Stimulated activated CD4-positive, alpha-beta T cell treated with anti-CD3 and anti-CD28 coated beads, Interleukin-15, amount 100 ng/mL, for 24 hours (primary cell): ENCODE measurements at places on chromosomes 5 and 9.

- DNase-seq: no peak
Observed at GRCh38 chr5:81819556-81820317, 68.8 kb upstream of the SSBP2 start.

DNA sequence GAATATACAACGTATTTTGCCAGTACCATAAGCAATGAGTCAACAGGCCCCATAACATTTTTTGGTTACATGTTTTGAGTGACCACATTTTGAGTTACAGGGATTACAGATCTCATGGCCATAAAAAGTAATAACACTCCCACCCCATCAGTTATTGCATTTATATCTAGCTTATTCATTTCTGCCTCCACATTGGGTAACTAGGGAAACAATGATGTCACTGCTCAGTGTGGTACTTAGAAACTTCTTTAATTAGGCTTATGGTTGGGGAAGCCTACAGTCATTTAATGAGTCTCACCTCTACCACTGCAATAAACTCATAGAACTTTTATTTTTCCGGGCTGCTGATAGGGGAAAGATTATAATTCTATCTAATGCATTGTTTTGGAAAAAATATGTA is 39.9 kb upstream of the SMIM15 start:
- no peak for DNase-seq

GRCh38 chr9:134621558-134622110 is 20.0 kb upstream of the COL5A1 start:
- DNase-seq: no peak

DNA sequence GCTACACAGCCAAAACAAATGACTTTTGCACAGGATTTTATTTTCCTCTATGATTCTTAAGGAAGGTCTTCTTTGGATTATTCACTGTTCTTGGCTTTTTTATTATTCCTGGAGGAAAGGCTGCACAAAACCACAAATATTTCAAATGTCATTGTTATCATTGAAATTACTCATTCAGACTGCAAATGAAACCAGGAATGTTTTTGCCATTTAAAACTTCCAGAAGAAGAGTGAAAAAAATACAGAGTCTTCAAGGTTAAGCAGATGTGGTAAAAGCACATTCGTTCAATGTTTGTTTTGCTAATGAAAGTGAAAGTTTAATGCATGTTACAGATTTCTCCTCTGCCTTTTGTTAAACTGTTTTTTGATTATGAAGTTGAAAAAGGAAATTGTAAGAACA is 238.2 kb downstream of the TLE4 start:
- no peak for DNase-seq

DNA sequence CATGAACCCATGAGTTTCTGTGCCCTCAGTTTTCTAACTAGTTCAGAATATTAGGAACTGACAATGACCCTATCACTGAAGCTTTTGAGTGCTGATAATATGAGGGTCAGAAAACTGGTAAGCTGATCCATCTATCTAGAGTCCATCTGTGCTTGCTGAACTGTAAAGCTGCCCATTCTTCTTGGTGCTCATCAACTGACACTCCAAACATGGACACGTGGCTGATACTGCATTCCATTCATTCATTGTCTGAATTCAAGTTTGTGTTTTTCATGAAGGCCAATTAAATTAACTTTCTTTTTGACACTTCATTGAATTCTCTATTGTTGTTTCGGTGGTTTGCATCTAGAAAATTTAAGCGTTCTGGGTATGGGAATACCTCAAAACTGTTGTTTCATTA is 17.6 kb downstream of the NREP start:
- no peak for DNase-seq

GRCh38 chr9:91911657-91912056 is 38.4 kb downstream of the ROR2 start:
- no peak for DNase-seq

DNA sequence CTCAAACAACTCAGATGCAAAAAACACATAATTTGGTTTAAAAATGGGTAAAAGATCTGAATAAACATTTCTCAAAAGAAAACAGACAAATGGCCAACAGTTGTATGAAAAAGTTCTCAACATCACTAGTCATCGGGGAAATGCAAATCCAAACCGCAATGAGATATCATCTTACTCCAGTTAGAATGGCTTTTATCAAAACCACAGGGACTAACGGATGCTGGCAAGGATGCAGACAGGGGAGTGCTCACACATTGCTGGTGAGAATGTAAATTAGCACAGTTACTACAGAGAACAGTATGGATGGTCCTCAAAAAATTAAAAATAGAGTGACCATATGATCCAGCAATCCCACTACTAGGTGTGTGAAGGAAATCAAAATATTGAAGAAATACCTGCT is 589.1 kb upstream of the ADAMTS16 start:
- no peak for DNase-seq

DNA sequence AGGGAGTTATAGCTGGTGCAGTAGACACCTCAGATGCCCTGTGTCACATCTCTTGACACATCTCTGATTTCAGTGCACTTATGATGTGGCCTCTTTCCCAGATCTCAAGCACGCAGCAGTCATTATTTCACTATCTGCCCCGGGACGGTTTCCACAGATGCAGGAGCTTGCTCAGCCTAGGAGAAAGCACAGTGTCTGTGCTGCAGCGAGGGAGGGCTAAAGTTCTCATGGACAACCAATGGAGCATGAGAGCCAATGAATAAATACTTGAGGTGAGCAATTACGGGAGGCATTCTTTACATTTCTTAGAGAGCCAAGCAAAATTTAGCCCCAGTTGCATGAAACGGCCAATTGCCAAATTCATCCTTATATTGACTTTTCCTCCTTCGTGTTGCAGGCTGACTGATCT is 7.4 kb upstream of the MOB3B start:
- no peak for DNase-seq

DNA sequence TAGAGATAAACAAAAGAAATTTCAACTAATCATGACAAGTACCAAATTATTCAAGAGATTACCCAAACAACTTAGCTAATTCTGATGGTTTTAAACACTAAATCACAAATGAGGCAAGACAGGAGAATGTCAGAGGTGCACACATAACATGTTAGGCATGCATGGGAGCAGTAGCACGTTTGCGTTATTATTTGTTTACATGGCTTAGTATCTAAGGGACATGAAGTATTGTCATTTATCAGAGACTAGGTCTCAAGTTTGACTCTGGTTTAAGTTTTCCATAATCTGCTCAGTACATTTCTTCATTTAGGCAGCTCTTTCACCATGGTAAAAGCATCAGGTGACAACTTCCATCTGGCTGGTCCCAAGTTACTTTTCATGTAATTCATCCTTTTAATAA is 244.1 kb upstream of the TNC start:
- DNase-seq: no peak

GRCh38 chr5:96209829-96210228 is 223.2 kb downstream of the PCSK1 start:
- no peak for DNase-seq

DNA sequence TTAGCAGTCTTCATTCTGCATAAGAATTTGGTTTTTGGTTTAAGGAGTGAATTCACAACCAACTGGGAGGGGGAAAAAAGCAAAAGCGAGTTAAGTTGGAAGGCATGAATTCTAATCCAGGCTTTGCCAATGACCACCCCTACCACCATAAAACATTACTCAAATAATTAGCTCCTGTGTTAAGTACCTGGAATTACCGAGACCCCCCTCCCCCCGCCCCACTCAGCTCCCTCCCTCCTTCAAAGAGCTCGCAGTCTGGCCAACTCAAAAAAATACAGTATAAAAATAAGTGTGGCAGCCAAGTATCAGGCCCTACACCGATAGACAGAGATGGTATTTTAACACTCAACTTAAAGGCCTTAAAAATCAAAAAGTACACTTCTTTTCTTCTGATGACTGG is 492 bp downstream of the ATG12 start:
- no peak for DNase-seq

DNA sequence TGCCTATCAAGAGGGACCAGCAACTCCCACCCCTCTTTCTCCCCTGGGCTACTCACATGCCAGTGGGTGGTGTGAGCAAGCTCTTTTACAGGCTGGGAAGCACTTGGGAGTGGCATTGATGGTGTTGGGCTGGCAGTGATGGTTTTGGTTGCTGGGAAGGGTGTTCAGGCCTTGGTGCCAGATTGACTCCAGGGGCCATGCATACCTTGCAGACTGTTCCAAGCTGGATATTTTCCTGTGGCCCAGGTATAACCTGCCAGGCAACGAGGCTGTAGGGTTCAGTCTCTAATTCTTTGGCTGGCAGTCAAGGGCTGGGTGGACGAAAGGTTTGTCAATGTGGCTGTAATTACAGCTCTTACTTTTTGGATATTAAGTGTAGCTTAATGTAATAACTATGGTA is 177.3 kb downstream of the MACROH2A1 start:
- no peak for DNase-seq
